Fibroblast of gingiva (primary cell): ENCODE measurements at places on chromosomes 16 and 17.

GRCh38 chr17:72407931-72408330, 287.1 kb downstream of the SOX9 start:
- no peak for DNase-seq

DNA sequence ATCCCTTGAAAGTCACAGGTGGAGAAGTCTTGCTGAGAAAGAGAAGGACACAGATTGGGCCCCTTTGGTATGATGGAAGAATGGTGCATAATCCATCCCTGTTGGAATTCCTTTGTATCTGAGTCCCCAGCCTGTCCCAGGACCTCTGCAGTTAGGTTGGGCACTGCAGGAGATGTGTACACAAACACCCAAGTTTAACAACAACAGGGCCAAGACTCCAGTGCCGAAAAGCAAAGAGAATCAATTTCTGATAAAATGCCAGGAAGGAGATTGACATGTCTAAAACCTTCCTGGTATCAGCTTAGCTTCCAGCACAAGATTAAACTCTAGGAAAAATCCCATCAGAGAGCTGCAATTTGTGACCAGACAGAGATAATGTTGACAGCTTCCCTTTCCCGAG, 32.9 kb downstream of the KATNIP start:
- DNase-seq = no peak

DNA sequence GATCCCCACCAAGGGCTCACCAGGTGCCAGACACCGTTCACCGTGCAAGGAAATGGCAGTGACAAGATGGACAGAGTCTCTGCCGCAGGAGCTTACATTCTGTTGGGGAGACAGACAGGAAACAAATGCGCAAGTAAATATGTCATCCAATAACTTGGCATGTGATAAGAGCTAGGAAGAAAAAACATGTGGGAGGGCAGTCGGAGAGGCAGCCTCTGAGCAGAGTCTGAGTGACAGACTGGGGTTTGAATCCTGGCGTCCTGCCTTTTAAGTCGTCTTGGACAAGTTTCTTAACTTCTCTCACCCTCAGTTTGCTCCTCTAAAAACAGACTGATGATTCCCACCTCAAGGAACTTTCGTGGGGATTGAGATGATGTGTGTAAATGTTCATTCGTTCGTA, 7.2 kb downstream of the SGSM2 start:
- no peak for DNase-seq

- DNase-seq = peak; percentile 84
Measured at GRCh38 chr17:61247439-61247838, 152.2 kb upstream of the TBX2 start.
